Amniotic stem cell (primary cell): ENCODE measurements at places on chromosomes 3 and 15.

DNA sequence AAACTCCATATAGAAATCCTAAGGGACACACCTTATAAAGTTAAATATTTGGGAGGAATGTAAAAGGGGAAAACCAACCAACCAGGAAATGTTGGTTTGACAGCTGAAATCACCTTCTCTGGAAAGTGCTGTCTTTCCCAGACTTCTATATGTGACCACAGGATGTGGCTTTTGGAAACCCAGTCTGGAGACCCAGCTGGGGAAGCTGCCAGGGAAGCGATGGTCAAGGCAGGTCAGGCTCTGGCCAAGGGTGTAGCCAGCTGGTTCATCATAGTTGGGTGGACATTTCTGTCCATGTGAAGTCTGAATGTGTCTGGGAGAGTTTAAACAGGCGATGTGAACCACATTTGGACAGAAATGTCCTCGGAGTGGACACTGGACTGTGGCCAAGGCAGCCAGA lies 73.9 kb downstream of the ARNT2 start:
- DNase-seq, result no peak

DNA sequence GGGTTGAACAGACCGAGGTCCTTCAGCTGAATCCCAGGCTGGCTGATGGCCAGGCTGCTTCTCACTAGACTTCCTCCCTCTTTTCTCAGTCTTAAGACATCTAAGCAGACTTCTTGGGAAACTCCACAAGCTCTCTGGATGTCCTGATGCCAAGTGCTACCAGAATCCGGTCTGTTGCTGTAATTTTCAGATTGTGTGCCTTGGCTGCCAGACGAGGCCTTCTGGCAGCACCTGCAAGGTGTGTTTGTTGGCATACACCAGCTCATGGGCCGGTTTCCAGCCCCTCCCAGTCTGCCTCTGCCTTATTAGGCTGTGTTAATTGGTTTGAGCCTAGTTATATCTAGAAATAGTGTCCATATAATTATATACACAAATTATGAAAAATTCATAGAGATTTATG lies 120.6 kb downstream of the TNIK start:
- DNase-seq, result no peak

DNA sequence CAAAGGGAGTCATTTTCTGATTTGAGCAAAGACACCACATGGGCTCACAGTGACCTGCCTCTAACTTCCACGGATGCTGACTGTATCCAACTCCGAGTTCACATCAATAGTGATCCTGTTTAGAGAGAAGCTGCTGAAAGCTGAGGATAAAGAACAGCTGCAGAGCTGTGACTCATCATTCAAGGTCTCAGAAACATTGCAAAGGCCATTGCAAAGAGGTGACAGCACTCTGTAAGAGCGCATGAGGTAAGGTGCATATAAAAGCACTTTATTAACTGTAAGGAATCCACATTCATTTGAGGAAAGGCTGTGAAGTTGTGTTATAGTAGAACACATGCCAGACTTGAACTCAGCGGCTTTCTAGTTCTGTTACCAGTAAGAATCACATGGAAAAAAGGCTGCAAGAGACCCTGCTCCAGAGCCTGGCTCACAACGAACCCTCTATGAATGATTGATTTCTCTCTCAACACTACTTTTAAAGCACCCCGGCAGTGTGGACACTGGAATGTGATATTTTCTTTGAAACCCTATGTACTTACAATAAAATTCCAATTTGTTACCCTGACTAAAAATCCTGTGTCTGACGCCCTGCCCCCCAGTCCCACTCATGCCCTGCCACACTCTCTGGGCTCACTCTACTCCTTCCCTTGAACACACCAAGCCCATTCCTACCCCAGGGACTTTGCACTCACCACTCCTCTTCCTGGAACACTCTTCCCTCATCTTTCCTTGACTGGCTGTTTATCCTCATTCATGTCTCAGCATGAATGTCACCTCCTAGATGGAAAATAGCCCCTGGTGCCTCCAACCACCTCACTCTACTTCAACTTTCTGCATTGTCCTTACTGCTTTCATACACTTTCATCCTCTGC lies 111.2 kb downstream of the LSM3 start:
- DNase-seq, result peak; percentile 11

GRCh38 chr15:72502220-72502809 lies 28.2 kb downstream of the ARIH1 start:
- no peak for DNase-seq

GRCh38 chr3:50123394-50124051 lies 31.6 kb upstream of the SEMA3F start:
- DNase-seq, result no peak

- no peak for DNase-seq
These were observed 15.1 kb downstream of the EIF1B start for GRCh38 chr3:40324621-40325020.

DNA sequence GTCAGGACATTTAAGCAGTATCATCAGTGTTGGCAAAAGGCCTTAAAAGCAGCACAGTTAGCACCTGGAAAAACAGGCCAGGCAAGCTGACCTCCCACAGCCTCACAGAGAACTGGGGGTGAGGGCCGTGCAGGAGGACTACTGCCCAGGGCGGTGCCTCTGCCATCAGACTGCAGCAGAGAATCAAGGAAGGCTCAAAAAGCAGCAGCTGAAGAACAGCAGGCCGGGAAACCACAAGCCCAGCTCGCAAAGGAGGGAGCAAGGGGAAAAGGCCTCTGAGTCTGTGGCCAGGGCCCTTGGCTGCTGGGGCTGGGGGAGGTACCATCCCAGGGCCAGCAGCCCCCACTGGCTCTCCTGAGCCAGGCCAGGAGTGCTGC lies 84.2 kb downstream of the SEC22A start:
- DNase-seq, result no peak

DNA sequence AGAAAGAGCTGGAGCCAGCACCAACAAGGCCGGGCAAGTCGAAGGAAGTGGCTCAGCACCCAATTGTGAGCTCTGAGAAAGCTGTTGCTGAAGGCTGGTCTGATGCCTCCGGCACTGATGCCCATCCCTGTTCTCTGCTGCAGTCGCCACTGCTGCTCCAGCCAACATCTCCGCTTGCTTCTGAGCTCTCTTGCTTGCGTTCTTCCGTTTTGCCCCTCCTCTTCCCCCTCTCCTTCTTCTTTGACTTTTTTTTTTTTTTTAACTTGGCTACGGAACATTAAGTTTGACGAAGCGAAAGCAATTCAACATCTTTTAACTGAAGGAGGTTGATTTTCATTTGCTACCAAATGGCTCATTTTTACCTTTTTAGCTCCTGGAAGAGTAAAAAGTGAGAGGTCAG lies 442.9 kb downstream of the MCTP2 start:
- DNase-seq, result no peak

GRCh38 chr3:69088063-69088462 lies 3.3 kb downstream of the ARL6IP5 start:
- no peak for DNase-seq

DNA sequence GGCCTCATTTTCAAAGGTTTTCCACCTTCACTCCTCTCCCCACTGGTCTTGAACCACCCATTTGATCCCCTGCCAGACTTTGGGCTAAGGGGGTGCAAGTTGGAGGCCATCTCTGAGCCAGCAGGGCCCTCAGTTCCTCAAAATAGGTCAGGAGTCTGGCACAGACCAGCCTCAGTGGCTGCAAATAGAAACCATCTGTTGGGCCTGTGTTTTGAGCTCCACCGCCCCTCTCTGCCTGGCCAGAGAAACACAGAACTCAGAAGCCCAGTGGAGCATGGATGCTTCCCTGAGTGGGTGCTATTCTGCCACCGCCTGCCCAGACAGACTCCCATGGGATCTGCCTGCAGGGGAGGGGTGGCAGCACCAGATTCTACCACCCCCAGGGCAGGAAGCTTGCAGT lies 56.3 kb downstream of the CORO2B start:
- no peak for DNase-seq

DNA sequence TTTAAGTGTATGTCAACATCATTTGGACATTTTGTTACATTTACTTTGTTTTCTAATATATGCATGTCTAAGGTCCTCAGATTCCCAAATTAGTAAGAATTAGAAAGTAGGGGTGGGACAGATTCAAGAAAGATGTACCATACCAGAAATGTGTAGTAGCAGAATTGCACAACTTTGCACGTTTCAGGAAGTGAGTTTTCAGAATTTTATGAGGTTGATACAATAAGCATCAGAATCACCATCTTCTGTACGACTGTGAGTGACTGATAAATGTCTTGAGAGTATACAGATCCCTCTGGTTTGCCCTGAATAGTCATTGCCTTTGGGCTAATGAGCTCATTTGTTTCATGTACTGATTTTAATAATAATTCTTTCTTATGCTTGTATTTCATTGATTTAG lies 9.3 kb downstream of the ARIH2 start:
- DNase-seq, result no peak

DNA sequence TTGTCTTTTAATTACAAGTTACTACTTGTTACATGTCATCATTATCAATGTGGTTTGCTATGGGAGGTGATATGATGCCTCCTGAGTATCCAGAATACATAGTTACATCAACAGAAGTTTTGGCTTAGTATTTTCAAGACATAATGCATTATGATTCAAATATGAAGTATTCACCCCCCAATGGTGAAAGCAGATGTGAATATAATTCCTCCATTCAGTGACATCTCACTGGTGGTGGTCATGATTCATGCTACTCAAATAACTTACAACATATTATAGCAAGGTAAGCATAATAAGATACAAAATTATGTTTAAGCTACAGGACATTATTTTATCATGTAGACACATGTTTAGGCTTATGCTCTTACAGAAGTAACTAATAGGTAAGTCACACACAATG lies 34.9 kb upstream of the TTBK2 start:
- no peak for DNase-seq

GRCh38 chr15:86115145-86115801 lies 35.6 kb downstream of the AGBL1 start:
- no peak for DNase-seq

GRCh38 chr3:195247086-195247862 lies 23.7 kb downstream of the XXYLT1 start:
- no peak for DNase-seq

DNA sequence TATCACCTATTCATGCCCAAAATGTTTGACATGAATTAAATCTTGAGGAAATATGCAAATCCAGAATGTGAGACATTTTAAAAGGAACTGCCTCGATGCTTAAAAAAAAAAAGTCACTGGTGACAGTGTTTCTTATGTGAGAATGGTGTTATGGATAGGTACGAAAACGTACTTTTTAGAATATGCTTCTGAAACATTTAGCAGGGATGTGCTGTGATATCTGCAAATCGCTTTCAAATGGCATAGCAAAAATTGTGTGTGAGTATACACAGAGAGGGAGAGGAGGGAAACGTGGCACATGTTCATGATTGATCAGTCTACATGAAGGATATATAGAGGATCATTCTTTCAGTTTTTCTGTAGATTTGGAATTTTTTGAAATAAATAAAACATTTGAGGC lies 16.0 kb downstream of the CCNB2 start:
- no peak for DNase-seq

GRCh38 chr3:51937014-51937413 lies 4.7 kb downstream of the RRP9 start:
- no peak for DNase-seq

- no peak for DNase-seq
These were observed 133.1 kb downstream of the CPNE4 start for GRCh38 chr3:131901686-131902085.

DNA sequence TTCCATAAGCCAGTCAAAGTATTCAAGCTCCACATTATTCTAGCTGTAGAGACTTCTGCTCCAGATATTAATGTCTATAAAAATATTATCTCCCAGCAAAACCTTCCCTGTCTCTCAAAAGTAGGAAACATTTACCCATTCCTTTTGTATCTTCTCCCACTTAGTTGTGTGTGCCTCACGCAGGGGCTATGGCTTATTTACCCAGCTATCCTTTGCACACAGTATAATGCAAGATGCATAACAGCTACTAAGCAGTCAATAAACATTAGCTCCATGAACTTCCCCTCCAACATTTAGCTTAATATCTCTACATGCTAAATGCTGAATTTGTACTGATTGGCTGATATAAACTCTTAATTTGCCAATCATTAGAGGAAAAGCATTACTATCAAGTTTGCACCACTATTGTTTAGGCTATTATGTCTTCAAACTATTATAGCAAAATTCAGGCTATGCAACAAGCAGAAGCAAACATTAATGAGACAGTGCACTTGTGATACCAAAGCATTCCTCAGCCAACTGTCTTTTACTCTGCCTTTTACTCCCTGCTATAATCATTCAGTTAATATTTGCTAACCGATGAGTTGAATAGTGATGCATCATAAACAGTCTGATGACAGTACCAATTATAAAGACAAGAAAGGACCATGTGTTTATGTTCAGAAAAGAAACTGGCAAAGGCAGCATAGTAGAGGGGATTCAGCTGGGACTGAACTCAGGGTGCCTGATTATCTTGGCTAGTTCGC lies 81.2 kb downstream of the PLCH1 start:
- no peak for DNase-seq

DNA sequence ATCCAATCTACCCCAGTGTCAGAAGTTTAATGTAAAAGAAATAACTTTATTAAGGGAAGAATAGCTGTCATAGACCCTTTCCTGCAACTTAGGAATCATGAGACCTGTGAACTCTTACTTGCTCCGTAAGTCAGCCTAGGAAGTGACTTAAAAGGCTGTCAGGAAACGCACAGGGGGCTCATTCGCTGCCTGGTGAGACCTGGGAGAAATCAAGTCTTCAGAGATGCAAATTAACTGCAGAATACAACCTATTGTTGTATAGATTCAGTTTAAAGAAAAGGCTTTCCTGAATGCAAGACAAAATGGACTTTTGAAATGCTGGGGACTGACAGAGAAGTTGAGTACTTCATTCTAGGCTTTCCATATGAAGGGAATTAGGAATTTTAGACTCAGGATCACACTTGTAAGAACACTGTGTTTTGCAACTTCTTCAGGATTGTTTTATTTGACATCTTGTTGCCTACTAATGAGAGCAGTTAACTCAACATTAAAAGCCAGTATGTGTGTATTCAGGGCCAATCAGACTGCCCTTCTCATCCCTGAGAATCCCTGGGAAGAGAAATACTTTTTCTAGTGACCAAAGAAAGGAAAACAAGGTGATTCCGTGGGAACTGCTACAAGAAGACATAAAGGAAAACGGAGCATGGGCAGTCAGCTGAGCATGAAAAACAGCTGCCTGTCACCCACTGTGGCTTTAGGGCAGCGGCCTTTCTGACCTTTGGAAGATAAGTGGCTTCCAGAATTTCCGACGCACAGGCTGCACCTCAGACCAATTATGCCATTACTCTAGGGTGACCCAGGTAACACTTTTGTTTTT lies 18.5 kb upstream of the DPPA4 start:
- no peak for DNase-seq
